ENCODE measurements at places on chromosomes 4 and X.

DNA sequence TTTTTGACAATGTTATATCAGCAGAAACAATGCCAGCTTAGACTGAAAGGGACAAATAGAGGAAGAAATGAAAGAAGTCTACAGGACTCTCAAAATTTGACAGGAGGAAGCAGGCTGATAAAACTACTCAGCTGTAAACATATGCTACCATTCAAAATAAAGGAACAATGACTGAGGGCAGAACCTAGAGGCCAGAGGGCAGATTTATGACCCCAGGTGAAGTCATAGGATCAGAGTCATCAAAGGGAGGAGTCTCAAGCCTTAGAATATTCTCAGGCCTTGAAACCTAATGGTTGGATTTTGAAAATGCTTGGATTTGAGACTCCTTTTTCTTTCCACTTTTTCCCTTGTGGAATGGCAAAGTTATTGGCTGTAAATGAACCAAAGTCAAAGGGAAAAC is 17.0 kb upstream of the SYTL5 start:
- DNase-seq, result no peak

- DNase-seq, result no peak
Measured at GRCh38 chr4:26237916-26238315, 82.9 kb upstream of the RBPJ start.

DNA sequence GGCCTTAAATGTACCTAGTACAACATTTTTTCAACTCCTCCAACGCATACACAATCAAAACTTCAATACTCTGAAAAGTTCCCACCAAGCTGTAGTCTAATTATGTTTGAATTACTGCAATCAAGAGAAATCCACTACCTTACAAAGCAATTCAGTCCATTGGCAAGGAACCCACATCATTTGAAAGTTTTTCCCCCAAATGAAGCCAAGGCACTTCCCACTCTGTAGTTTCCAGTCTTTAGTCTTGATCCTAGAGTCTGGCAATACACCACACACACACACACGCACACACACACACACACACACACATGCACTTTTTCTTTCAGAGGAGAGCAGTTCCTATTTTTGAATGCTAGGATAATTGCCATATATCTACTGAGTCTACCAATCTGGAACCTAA is 79.6 kb downstream of the ANTXR2 start:
- no peak for DNase-seq

DNA sequence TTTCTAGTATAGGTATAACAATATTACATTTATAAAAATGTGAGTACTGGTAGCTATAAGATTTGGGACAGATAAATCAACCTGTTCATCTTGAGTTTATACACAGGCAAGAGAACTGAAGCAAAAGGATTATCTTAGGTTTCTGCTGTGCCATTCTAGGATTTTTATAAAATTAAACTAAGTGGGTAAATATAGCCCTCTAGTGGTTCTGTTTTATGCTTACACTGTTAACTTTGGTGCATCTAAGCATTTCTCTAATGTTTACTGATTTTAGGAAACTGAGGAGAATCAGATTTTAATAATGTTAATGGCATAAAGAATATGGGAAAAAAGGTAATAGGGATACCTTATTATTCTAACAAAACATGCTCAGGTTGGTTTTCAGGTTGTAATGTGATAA is 1.1 kb upstream of the RRH start:
- no peak for DNase-seq

- DNase-seq, result no peak
Measured at GRCh38 chr4:148434075-148434773, 8.0 kb downstream of the NR3C2 start.

- no peak for DNase-seq
Measured at GRCh38 chrX:69117876-69118526, 47.3 kb downstream of the PJA1 start.

DNA sequence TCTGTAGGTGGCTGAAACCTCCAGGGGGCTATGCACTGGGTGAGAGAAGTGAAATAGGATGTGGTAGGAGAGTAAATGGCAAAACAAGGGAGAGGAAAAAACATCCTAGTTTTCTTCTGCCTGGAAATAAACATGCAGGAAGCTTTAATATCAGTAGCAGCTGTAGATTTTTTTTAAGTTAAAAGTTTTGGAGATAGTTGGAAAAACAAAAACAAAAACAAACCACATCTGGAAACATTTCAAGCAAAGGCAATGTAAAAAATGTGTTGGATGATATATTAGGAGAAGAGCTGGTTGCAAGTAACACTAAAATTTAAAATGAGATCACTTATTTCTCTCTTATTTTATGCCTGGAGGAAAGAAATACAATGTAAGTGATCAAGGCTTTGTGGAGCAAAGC is 388.0 kb downstream of the SPRY1 start:
- no peak for DNase-seq

- no peak for DNase-seq
Measured at GRCh38 chr4:14934704-14935390, 67.4 kb upstream of the CPEB2 start.

GRCh38 chrX:13482746-13483541 is 86.5 kb upstream of the EGFL6 start:
- no peak for DNase-seq

DNA sequence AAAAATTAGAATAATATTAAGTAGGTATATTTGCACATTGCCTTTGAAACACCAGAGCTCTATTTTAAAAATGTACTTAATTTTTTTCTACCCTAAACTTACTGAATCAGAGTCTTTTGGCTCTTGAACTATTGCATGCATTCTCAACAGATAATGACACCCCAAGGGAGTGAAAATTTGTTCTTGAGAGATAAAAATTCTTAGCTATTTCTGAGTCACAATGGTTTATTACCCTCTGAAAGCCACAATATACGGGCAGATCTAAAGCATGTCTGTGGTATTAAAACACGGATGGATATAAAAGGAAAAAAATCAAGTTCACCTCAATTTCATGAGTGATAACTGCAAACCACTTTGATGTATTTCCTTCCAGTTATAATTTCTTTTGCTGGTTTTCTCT is 636.3 kb upstream of the FTHL17 start:
- DNase-seq, result no peak

DNA sequence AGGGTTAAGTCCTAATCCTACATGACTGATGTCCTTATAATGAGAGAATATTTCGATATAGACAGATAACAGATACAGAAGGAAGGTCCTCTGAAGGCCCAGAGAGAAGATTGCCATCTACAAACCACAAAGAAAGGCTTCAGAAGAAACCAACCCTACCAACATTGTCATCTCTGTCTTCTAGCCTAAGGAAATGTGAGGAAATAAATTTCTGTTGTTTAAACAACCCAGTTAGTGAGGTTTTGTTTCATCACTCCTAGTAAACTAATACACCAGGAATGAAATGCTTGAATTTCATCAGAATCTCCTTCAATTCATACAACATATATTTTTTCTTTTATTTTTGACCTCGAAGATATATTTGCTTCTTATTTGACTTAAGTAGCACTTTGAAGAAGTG is 1527.8 kb downstream of the STIM2 start:
- no peak for DNase-seq

DNA sequence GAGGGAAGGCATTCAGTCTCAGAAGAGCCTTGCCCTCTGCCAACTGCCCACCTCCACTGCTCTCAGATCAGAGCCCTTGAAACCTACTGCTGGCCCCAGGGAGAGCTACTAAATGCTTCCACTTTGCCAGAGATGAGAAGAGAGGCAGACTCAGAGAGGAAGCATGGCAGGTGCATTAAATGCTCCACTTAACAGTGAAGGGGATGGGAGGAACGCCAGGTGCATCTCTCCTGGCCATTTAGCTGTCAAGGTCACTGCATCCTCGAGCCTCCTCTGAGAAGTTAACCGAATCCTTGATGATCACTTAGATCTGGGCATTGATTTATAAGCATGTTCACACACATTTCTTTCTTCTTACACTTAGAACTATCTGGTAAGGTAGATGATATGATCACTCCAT is 15.0 kb downstream of the TRPC5 start:
- no peak for DNase-seq

GRCh38 chrX:47384502-47384901 is 14.1 kb downstream of the ZNF157 start:
- DNase-seq, result peak; percentile 46

- no peak for DNase-seq
Measured at GRCh38 chr4:122104184-122104583, 47.9 kb upstream of the BLTP1 start.

GRCh38 chr4:28241021-28241420 is 1380.4 kb downstream of the STIM2 start:
- no peak for DNase-seq

- no peak for DNase-seq
Measured at GRCh38 chrX:20829665-20830491, 544.3 kb upstream of the CNKSR2 start.

DNA sequence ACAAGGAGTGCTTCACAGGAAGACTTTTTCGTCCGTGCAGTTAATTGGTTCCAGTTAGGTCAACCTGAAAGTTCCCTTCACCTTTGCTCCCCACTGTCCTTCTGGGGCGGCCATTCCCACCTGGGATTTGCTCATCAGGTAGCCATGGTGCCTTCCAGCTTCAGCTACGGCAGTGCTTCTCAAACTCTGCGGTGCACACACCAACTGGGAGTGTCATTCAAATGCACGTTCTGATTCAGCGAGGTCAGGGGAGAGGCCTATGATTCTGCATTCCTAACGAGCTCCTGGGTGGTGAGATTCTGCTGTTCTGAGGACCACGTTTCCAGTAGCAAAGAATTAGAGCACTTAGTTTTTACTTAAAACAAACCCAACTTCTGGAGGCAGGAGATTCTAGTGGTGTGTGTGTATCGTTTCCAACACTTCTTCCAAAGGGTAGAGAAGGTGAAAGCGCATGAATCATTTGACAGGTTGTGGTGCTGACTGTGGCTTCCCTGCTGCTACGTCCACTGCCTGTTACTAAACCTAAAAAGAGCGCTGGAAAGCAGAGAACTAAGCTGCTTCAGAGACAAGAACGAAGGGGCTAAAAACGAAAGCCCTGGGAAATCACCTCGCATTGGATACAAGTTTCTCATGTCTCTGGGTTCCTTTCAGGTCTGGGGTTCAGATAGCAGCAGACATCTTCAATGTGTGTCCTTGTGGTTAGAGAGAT is 4.7 kb upstream of the HELT start:
- DNase-seq, result no peak

- no peak for DNase-seq
Measured at GRCh38 chrX:20838477-20838876, 535.7 kb upstream of the CNKSR2 start.

DNA sequence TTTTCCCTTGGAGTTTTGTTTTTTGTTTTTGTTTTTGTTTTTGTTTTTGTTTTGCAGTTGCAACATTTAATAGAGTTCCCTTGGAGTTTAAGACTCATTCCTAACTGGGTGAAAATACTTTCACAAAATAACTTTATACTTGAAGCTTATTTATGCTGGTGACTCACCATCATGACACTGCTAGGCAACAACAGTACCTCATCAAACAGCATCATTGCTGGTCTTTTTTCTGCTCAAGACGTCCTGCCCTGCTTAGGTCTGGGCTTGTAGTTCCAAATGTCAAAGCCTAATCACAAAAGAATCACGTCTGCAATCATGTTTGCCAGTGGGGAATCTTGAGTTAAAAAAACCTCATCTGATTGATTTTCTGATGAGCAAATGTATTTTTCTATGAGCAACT is 105.7 kb upstream of the PRPS2 start:
- no peak for DNase-seq

DNA sequence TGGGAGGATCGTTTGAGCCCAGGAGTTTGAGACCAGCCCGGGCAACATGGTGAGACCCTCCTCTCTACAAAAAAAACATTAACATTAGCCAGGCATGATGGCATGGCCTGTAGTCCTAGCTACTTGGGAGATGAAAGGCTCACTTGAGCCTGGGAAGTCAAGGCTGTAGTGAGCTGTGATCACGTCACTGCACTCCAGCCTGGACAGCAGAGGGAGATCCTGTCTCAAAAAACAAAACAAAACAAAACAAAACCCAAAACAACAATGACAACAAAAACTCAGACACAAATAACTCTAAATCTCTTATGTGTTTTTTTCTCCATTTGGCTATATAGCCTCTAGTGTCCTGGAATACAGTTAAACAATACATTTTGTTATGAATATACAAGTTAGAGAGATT is 127.3 kb upstream of the STK26 start:
- DNase-seq, result no peak

- no peak for DNase-seq
Measured at GRCh38 chrX:38061335-38061734, 55.0 kb downstream of the SYTL5 start.

- no peak for DNase-seq
Measured at GRCh38 chr4:102259081-102259480, 86.2 kb downstream of the SLC39A8 start.

- DNase-seq, result no peak
Measured at GRCh38 chrX:67523932-67524331, 19.9 kb upstream of the AR start.

GRCh38 chr4:40289366-40290188 is 45.6 kb upstream of the CHRNA9 start:
- DNase-seq, result no peak

GRCh38 chr4:100708776-100709175 is 191.0 kb upstream of the EMCN start:
- no peak for DNase-seq

DNA sequence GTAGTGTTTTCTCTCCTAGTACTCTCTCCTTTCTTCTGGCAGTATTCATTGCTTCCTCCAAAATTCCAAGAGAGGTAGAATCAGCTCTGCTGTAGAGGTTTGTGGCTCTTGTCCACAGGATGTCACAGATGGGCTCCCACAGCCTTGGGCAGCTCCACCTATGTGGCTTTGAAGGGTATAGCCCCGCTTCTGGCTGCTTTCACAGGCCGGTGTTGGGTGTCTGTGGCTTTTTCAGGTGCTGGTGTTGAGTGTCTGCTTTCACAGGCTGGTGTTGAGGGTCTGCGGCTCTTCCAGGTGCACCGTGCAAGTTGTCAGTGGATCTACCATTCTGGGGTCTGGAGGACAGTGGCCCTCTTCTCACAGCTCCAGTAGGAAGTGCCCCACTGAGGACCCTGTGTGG is 7.9 kb upstream of the AADAT start:
- DNase-seq, result no peak

DNA sequence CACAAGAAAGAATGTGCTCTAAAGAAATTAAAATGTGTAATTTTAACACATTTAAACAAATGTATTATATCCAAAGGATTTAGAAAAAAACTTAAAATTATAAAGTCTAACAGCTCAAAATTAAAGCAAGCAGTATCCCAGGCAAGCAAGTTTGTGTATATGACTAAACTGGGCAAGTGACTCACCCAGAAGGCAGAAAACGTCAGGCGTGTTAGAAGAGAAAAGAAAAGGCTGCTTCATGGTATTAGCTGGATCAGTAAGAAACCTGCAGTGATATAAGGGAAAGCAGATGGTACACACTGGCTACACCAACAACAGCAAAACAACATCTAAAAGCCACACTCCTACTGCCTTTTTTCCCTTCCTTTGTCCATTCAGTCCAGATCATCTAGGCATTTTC is 250.6 kb upstream of the NDST3 start:
- no peak for DNase-seq

DNA sequence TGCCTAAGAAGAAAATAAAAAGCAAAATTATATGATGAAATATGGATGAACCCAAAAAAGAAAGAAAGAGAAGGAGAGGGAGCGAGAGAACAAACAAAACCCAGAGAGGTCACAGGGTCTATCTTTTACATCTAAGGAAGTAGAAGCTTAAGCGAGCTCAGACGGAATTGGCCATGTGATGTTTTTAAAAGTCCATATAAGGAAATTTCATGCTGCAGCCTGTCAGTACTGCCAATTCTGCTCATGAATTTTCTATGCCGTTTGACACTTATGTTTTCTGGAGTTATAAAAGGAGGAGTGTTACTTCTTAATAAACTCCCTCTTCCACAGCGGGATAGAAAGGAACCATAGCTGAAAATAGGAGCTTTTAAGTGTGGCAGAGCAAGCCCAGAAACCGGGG is 32.9 kb upstream of the DCX start:
- DNase-seq, result no peak

- no peak for DNase-seq
Measured at GRCh38 chrX:38452603-38453002, 100.2 kb downstream of the OTC start.
